Stimulated activated CD4-positive, alpha-beta T cell treated with anti-CD3 and anti-CD28 coated beads, TNF-alpha, amount 100 ng/mL, for 1 hour (primary cell): ENCODE measurements at places on chromosomes 2 and 18.

GRCh38 chr18:10074110-10074509 lies 160.3 kb downstream of the VAPA start:
- no peak for DNase-seq

GRCh38 chr2:69203166-69203985 lies 183.7 kb downstream of the GFPT1 start:
- no peak for DNase-seq

DNA sequence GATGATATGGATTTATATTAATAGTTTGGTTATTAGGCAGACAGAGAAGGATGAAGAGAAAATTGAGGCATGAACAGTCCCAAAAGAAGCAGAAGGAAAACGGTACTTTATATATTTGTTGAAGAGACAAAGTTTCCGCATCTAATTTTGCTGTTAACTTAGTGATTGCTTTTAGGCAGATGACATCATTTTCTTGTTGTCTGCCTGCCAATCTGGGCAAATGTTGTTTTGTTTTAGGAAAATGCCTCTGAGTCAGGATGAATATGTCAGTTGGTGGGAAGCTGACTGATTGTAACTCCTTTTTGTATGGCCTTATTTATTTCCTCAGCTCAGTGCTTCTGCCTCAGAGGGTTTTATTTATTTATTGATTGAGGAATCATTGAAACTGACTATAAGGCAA lies 52.5 kb upstream of the CAVIN2 start:
- no peak for DNase-seq

DNA sequence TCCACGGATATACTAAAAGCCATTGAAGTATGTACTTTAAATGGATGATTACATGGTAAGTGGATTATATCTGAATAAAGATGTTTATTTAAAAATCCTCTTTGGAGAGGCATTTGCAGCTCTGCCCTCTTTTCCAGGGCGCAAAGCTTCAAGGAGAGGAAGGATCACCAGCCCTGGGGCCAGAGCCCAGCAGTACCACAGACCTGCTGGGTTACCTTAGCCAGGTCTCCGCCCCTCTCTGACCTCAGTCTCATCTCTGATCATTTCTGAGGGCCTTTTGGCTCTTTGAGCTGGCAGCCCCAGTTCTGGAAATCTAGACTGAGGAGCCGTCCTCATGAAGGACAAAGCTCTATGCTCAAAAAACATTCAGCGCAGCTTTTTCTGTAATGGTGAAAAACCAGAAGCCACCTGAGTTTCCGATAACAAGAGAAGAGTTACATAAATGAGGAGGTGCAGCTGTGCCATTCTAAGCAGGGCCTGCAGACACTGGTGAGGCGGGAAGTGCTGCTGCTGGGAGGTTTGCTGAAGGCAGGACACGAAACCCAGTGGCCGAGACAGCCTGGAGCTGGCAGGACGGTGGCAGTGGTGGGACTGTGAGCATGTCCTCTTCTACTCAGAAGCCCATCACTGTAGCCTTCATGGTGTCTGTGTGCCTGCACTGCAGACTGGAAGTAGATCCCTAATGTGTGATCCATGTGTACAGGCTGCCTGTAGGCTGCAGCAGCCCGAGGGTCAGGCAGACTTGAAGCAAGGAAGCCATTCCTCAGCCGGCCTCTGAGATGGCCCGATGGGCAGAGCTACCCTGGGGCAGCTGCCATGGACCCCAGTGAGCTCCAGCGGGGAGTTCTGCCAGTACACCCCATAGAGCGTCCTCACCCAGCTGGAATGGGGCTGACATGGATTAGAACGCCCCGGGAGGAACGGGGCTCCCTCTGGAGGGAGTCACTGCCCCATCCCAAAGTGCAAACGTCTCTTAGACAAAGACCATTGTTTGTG lies 27.7 kb downstream of the ADRA2B start:
- DNase-seq: no peak

DNA sequence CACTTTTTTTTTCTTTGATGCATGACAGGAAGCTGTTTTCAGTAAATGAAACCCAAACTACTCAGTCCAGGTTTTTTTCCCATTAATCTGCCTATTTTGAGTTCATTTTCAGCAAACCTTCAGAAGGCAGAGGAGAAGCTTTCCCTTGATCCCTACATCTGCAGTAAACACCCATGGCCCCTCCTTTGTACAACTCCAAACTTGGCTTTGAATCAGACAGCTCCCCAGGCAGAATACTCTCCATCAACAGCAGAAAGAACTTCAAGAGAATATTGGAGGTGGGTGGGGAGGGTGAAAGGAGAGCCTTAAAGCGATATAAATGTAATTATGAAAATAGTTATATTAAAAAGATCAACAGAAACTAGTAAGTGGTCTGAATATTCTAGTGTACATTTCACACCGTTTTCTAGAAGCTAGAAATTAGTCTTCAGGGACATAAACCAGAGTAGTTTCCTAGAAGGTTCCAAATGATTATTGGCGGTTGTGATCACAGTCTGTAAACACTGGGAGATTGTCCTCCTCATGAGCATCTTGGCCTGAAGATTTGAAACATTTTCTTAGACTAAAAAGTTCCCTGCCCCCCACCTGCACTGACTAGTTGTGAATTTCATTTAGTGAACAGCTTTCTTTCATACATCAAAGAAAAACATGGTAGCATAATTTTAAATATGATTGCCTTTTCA lies 75.1 kb upstream of the STK39 start:
- DNase-seq: no peak

DNA sequence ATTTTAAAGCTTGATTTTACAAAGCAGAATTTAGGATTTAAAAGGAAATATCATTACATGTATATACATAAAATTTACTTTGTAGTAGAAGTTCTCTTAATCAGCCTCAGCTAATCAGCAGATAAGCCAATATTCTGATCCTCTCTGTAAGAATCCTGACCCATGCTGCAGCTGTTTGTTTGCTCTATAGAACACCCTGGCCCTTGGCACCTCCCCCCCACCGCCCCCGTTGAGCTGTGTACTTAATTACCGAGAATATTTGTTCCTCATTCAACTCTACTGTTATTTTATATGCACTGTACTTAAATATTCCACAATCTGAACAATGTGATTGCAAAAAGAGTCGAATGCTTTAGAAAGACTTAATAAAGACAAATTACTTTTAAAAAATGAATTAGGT lies 98.0 kb downstream of the EVA1A start:
- DNase-seq: no peak

GRCh38 chr18:51077217-51077616 lies 47.2 kb downstream of the SMAD4 start:
- DNase-seq: no peak

GRCh38 chr2:85265304-85265703 lies 62.5 kb downstream of the TGOLN2 start:
- DNase-seq: no peak

- no peak for DNase-seq
Measured at GRCh38 chr18:74558096-74558495, 23.8 kb downstream of the CNDP1 start.

GRCh38 chr18:64119916-64120315 lies 29.0 kb downstream of the LINC00305 start:
- DNase-seq: no peak

- no peak for DNase-seq
Measured at GRCh38 chr2:230885463-230886130, 20.9 kb downstream of the ITM2C start.

GRCh38 chr2:218567797-218568189 lies 358 bp downstream of the USP37 start:
- no peak for DNase-seq

DNA sequence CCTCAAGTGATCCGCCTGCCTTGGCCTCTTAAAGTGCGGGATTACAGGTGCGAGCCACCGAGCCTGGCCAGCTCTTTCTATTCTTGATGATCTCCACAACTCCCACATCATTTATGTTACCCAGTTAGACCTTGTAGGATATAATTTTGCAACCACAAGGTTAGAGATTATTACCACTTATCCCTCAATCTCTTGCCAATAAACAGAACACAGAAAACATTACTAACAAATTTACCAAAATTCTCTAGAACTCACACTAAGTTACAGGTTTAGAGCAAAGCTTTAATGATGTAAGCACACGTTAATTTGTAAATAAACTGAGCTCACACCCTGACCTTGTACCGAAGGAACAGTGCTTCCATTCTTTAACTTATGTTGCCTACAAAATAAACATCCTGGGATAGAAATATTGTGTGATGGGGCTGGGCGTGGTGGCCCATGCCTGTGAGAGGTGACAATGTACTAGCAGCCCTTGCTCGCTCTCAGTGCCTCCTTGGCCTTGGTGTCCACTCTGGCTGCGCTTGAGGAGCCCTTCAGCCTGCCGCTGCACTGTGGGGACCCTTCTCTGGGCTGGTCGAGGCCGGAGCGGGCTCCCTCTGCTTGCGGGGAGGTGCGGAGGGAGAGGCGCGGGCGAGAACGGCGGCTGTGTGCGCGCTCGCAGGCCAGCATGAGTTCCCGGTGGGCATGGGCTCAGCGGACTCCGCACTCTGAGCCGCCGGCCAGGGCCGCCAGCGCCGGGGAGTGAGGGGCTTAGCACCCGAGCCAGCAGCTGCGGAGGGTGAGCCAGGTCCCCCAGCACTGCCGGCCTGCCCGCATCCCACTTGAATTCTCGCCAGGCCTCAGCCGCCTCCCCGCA lies 42.1 kb upstream of the ITSN2 start:
- DNase-seq: no peak

DNA sequence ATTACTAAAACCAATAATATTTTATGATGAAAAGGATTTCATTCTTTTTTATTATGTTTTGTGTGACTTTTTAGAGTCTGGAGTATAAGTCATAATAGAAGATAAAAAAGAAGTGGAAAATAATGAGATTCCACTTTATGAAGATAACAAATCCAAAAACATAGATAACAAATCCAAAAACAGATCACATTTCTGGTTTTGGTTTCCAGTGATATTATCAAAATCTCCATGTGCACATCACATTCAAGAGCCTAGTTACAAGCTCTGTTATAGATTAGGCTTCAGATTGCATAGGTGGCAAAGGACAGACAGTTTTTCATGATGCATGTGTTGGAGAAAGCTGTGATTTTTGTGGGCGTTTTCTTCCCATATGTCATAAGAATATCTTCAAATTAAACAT lies 648.2 kb downstream of the STK39 start:
- DNase-seq: no peak

DNA sequence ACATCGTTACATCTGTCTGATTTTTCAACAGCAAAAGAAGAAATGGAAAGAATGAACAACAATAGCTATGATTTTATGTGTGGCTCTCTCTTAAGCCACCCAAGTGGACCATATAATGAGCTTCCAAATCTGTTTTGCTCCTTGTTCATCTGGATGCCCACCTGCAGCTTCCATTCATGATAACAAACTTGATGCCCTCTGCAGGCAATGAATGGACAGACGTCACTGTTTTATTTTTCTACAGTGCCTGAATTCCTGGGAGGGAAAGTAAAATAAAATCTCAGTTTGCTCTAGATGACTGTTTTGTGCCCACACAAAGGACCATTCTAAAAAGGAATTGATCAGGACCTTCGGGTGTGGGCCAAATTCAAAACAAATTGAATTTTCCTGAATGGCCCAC lies 5.0 kb downstream of the MREG start:
- no peak for DNase-seq

DNA sequence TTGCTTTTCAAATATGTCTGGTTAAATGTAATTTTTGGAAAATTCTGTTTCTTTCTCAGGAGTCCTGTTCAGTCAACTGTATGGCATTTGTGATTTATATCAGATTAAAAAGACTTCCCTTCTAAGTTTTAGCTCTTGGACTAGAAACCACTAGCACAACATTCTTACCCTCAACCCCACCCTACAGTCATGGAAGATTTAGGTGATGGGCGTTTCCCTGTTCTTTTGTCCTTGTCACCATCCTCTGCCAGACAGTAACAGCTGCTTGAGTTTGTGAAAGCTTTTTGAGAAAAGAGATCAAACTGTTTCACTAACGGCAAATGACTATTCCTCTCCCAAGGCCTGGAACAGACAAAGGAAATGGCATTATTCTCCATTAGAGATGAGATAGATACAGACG lies 31.8 kb downstream of the SERPINB5 start:
- no peak for DNase-seq
